ENCODE measurements at places on chromosomes 11 and 22.

DNA sequence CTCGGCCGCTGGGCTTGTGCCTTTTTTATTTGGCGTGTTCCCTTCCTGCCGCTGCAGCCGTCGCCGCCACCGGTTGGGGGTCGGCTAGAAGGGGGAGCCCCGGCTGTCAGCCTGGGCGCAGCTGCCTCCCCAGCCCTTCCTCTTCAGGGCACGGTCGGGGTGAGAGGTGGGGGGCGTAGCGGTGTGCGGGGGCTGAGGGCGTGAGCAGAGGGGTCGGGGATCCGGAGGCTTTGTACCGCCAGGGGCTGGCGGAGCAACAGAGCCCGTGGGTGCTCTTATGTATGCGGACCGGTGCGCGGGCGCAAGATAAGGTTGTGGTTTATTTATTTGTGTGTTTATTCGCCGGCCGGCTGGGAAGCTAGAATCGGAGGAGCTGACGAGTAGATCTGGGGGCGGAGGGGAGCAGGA, 477 bp downstream of the ZBTB16 start:
- DNase-seq = no peak

DNA sequence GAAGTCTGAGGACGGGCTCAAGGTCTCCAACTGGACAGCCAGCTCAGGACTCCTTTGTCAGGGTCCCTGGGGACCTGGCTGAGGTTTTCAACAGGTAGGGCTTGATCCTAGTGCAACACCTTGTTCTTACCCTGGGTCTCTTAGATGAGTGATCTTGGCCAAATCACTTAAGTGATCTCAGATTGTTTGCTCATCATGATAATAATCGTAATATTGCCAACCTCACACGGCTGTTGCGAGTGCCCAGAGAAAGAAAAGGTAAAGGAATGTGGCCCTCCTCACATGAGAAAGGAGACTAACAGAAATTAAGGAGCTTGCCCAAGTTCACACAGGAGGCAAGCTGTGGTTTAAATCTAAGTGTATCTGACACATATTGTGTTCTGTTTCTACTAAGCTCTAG, 28.5 kb downstream of the POU2AF3 start:
- DNase-seq = no peak

DNA sequence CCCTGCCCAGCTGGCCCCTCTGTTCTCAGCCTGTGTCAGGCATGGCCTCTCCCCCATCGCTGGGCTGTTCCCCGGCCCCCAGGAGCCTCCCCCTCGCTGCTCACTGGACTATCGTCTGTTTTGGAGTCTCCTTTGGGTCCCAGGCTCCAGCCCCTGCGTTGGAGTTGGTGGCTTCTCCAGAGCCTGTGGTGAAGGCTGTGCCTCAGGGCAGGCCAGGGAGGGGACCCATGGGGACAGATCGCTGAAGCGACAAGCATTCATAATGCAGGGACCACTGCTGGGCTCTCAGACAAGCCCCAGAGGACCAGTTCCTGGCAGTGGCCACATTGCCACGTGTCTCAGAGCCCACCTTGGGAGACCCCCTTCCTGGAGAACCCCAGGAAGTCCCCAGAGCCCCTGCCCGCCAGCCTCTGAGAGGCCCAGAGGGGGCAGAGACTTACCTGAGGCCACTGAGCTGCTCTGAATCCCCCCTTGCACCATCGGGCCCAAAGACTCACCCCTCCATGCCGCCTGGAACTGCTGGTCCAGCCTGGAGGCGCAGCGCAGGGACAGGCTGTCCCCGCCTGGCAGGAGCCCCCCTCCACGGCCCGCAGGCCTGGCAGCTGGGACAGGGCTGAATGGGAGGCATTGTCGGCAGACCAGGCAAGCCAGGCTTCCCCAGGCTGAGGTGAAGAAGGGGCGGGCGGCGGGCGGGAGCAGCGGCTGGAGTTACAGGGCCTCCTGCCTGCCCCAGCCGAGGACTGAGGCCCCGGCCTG, at the start of gene CHADL:
Gene CHADL (minus strand): TSS at position 555 of the 756 bp plus-strand sequence. CDS start 50 bp downstream, at position 505.
- no peak for DNase-seq

DNA sequence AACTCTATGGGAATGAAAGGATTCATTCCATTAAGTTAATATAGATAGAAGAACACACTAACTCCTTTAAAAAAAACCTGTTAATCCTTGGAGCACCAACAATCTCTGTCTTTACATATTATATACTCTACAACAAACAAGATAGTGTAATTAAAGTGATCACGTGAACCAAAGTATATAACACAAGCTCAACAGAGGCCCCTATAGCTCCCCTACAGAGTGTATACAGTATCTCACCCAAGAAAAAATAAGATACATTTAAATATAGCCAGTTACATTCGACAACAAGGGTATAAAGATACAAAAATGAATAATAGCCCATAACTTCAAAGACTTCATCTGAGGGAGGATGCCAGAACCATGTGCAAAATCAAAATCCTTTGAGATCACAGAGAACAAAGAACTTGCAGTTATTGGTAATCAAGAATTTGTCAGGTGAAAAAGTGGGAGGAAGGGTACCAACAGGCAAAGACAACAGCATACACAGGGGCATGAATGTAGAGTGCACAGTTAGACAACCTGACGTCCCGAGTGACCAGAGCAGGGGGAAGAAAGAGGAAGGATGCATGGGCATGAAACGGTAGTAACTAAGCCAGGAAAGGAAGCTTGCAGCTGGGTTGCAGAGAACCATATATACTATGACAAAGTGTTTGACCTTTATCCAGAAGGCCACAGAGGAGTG, 4.7 kb downstream of the FCHSD2 start:
- no peak for DNase-seq

GRCh38 chr22:42963231-42963595, 51.7 kb downstream of the PACSIN2 start:
- DNase-seq = no peak

GRCh38 chr11:20544603-20545237, 54.7 kb upstream of the SLC6A5 start:
- DNase-seq = no peak

DNA sequence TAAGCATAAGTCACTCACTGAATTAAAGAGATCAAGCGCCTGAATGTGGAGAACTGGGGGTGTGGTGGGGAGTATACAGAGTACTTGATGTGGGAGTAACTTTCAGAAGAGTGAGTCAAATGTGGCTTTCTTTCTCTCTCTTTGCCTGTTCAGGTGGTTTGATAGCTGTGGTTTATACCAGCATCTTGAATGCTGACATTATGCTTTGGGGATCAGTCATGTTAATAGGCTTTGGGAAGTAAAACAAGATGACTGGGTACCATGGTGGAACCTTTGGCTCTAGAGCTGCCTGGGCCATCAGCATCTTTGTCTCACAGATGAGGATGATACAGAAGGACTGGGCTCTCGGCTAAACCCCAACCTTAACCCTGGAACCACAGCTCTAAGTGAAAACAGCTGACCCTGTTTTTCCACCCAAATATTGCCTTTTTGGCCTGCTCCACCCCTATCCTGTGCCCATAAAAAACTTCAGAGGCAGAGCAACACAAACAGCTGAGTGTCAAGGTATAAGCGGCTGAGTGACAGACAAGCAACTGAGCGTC, 58.2 kb upstream of the GNAZ start:
- no peak for DNase-seq

- no peak for DNase-seq
These were observed 15.1 kb downstream of the TBX1 start for GRCh38 chr22:19775496-19776325.

DNA sequence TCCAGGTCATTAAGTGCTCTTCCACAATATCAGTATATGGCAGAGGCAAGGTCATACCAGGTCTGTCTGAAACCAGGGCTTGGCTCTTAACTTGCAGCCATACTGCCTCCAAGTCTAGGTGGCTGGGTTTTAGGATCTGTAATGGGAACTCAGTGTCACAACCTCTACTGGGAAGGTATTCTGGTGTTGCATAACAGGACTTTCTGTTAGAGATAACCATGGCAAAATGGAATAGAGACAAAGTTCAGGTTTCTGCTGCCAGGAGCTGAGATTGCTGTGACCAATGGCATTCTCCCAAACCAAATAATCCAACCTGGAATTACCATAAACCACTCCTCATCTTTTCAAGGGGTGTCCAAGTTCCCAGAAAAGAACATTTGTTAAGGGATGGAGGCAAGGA, 6.8 kb upstream of the SAA1 start:
- no peak for DNase-seq

DNA sequence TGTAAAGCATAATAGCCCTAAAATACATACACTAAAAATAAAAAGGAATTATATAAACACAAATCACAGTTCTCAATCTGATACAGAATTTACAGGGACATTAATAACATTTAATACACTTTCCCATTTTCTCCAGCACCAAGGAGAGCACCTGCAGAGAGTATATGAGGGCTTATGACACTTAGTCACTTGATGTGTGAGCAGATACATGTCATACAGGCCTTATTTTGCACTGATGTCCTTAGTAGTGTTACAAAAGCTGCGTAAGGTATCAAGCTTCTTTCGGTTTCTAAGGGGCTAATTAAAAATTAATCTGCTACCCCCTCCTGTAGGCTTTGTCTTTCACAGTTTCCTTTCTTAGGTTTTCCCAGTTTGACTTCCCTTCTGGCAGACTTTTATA, 61.3 kb downstream of the TRIM44 start:
- no peak for DNase-seq

DNA sequence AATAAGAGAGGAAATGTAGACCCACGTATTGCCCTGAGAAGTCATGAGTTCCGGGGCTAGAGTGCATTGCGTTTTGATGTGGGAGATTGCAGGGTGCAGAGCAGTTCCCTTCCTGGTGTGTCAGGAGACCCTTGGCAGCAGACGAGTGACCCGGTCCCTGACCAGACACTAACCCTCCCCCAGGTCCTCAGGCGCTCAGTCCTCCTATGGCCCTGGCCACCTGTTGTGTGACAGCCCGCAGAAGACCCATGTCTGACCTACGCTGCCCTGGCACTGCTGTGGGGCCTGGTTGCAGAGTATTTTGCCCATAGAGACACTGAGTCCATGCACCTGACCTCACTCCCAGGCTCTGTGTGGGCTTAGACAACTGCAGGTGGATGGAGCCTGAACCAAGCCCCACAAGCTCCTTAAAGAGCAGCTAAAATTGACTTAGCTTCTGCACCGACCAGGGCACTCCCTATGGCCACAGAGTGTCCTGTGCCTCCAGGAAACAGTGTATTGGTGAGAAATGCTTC, 833.8 kb downstream of the TBC1D22A start:
- DNase-seq = no peak

DNA sequence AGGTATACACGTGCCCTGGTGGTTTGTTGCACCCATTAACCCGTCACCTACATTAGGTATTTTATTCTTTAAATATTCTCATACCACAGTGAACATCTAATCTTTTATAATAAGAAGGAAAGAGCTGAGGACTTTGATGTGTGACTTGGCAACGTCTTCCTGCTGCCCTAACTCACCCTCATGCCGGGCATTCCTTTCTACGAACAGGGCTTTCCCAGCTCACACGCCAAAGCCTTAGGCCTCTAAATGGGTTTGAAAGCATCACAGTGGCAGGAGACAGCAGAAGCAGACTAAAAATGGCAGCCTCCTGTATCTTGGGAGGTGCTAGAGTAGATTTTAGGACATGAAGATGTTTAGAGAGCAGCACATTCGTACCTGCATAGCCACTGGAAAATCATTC, 52.6 kb downstream of the CLTCL1 start:
- no peak for DNase-seq

DNA sequence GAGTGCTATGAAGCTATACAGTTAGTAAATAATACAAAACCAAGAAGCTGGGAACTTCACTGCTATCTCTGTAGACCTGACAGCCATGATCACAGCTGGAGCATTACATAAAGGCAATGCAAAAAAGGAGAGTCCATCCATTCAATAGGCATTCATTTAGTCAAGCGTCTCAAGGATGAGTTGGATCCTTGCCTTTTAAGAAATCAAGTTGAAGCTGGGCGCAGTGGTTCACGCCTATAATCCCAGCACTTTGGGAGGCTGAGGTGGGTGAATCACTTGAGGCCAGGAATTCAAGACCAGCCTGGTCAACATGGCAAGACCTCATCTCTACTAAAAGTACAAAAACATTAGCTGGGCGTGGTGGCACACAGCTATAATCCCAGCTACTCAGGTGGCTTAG, 48.1 kb upstream of the ALKBH3 start:
- DNase-seq = no peak

GRCh38 chr11:63719987-63720386, 38.7 kb downstream of the RTN3 start:
- no peak for DNase-seq

GRCh38 chr11:60625262-60625661, 74.2 kb upstream of the MS4A8 start:
- DNase-seq = no peak

DNA sequence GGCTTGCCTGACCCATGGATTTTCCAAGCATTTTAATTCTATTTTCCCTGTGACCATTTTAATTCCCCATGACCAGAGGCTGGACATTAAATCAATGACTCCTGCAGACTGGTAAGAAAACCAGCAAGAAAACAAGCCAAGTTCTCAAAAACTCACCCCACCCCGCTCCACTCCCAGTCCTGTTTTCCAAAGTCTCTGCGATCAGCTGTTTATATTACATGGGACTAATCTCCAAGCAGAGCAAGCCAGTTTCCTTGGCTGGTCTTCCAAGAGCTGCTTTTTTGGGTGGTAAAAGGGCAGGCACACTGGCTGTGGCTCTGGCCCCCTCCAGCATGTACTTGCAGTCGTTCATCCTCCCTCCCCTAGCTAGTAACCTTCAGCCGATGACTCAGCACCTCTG, 97.9 kb downstream of the RRAS2 start:
- DNase-seq = no peak

GRCh38 chr11:2270322-2271076, at the start of gene ASCL2:
Gene ASCL2 (minus strand): TSS chr11:2270588. CDS start chr11:2270332, 256 bp downstream.
- no peak for DNase-seq

- DNase-seq = no peak
These were observed 1.4 kb downstream of the DTX4 start for GRCh38 chr11:59173080-59173963.
